ENCODE measurements at places on chromosomes 2 and 18. TPM values are rescaled to one million over a fixed set of nuclear protein-coding genes. Genes with fewer than 3 reads are reported as not detected.

The SLC20A1 gene
- total RNA-seq, result 102 TPM

The AFF3 gene
- total RNA-seq, result 0.48 TPM

The AOX1 gene
- total RNA-seq, result not detected

DNA sequence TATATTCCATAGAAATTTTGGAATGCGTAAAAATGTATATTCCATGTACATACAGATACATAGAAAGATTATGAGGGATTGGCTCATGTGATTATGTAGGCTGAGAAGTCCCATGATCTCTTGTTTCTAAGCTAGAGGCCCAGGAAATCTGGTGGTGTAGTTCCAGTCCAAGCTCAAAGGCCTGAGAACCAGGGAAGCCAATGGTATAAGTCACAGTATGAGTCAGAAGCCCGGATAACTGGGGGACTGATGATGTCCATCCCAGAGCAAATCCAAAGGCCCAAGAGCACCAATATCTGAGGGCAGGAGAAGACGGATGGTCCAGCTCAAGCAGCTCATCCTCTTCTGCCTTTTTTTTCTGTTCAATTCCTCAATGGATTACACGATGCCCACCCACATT lies 385.0 kb upstream of the KLHL29 start:
- DNase-seq, result no peak
- no peak overlapping the region for H3K4me3 ChIP-seq
- no peaks in the 10 kb centered on the region for H3K36me3 ChIP-seq
- H3K4me1 ChIP-seq, result no peaks in the 10 kb centered on the region

All from CD8-positive, alpha-beta memory T cell (primary cell).